H4 (cell line): ENCODE measurements at places on chromosomes 7 and 10.

DNA sequence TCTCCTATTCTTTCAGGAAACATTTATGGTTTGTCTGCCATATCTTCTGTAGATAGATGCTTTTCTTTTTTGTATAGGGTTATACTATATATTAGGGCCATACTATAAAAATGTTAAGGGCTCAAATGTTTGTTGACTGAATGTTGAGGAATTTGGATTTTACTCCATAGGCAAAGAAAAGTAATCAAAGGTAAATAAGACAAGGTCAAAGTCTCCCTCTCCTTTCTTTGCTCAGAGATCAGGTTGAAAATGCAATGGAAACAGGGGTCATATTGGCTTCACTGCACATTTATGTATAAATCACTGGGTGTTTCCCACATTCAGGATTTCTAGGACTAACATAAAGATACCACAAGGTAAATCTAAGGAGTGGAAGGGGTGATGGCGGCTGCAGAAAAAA lies 291.4 kb upstream of the FZD8 start:
- no peak for DNase-seq

DNA sequence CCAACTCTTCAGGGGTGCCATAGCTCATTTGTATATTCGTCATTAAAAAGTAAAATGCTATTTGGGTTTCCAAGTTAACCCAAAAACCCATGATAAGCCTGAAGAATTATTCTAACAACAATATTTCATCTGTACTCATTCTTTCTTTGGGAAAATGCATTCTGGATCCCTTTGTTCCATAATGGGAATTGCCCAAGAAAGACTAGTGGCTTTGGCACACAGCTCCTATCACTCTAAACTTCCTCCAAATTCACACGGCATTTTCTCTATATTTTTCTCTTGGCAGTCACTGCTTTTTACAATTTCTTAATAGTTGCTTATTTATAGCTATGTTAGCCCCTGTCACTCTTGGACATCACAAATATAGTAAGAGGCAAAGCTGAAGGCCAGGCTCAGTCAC lies 29.1 kb downstream of the CHCHD3 start:
- DNase-seq, result no peak

- no peak for DNase-seq
These were observed 200.7 kb downstream of the RAMP3 start for GRCh38 chr7:45358287-45358686.

DNA sequence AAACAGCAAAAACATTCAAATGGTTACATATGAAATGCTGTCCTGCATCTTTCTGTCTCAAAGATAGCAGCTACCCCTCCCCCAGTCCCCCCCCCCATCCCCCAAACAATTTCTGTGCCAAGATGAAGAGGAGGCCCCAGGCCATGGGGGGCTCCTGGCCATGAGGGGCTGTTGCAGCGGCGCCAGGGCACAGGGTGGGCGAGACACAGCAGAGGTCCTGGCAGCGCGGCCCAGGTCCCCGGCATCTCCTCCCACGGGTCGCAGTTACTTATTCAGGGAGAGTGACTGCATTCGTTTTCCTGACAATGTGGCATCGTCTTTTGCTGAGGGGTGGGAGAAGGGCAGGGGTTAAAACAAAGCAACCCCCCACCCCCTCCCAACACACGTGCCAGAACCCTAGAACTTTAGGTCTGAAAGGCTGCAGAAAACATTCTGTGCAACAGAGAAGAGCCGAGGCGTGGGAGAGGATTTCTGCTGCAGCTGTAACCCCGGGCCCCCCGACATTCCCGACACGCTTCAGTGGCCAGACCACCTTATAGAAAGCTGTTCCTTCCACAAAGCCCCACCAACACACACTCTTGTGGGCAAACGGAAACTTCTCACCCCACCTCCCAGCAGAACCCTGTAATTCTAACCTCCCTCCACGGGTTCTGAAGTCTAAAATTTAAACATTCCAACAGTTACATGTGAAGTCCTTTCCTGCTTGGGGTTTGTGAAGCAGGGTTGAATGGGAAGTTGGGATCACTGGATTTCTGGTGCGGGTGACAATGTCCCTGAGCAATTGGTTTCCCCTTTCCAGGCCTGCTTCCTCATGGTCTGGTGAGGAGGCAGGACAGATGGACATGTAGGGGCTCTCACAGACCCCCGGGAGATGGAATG lies 11.7 kb downstream of the PDAP1 start:
- DNase-seq, result no peak
